ENCODE measurements at places on chromosomes 1 and 21.

DNA sequence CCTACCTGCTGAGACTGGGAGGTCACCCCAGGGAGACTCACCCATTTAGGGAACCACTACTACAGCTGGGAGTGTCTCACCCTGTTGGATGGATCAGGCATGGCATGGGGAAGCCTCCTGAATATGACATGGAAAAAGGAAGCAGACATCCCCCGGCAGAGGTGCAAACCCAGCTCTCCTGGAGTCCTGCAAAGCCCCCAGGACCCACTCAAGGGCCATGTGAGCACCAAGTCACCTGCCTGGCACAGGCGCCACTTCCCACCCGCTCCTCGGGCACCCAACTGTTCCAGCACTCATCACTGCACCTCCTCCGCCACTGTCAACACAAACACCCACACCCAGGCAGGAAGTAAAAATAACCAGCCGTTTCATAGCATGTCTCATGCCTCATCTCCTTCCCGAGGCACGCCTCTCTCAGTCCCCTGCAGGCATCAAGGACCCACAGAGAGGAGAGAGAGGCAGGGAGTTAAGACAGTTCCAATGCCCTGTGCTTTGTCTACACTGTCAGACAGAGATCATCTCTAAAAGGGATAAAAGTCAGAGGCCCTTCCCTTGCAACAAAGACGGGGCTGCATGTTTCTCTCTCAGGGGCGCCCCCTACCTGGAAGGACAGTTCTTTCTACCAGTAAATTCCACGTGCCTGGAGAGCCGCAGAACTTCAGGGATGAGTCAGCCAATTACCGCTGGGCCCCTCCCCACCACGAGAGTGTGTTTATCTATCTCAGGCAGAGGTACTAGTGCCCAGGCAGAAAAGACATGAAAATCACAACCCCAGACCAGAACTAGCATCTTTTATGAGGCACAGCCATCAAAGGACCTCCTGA, 150.1 kb upstream of the SOD1 start:
- DNase-seq = peak; percentile 14

- no peak for DNase-seq
These were observed 13.5 kb downstream of the EGLN1 start for GRCh38 chr1:231408528-231409094.

- DNase-seq = no peak
These were observed 12.3 kb upstream of the ZSCAN20 start for GRCh38 chr1:33460144-33460543.

- DNase-seq = peak; percentile 63
These were observed 11.5 kb downstream of the ADAMTSL4 start for GRCh38 chr1:150560576-150561253.

GRCh38 chr1:118186026-118186425, 998 bp upstream of the SPAG17 start:
- no peak for DNase-seq

GRCh38 chr1:241715435-241715834, 63.4 kb downstream of the WDR64 start:
- no peak for DNase-seq

- DNase-seq = no peak
These were observed 18.0 kb upstream of the PTAFR start for GRCh38 chr1:28194326-28195035.

- no peak for DNase-seq
These were observed 162.7 kb downstream of the PIGK start for GRCh38 chr1:77056525-77056924.

- no peak for DNase-seq
These were observed 29.5 kb downstream of the CD247 start for GRCh38 chr1:167488786-167489185.

- no peak for DNase-seq
These were observed 8.0 kb downstream of the SDHB start for GRCh38 chr1:17045634-17046333.

DNA sequence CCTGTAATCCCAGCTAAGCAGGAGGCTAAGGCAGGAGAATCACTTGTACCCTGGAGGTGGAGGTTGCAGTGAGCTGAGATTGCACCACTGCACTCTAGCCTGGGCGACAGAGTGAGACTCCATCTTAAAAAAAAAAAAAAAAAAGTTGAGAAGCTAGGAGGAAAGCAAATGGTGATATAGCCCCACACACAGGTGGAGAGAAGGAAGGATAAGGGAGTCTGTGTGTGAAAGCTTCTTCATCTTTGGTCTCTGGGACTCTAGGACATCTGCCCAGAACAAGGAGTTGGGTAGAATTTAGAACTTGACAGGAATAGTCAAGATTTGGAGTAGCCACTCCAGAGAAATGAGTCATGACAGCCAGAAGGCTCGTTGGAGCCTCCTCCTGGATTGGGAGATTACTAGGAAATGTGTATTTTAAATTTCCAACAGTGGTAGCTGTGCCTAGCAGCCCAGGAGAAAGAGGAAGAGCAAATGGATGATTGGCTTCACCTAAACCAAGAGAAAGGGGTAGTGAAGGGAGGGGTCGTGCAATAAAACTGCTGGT, 19.9 kb downstream of the NPL start:
- no peak for DNase-seq

GRCh38 chr1:67142931-67143330, 8.2 kb upstream of the C1orf141 start:
- DNase-seq = peak; percentile 63

GRCh38 chr1:240031009-240031408, 60.7 kb upstream of the FMN2 start:
- DNase-seq = no peak

DNA sequence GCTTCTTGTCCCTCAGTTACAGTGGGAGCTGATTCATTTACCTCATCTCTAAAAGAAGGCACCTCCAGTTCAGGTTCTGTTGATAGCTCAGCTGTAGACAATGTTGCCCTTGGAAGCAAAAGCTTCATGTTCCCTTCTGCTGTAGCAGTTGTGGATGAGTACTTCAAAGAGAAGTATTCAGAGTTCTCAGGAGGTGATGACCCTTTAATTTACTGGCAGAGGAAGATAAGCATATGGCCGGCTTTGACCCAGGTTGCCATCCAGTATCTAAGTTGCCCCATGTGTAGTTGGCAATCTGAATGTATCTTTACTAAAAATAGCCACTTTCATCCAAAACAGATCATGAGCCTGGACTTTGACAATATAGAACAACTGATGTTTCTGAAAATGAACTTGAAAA, 4.5 kb downstream of the ZBED6 start:
- DNase-seq = no peak

DNA sequence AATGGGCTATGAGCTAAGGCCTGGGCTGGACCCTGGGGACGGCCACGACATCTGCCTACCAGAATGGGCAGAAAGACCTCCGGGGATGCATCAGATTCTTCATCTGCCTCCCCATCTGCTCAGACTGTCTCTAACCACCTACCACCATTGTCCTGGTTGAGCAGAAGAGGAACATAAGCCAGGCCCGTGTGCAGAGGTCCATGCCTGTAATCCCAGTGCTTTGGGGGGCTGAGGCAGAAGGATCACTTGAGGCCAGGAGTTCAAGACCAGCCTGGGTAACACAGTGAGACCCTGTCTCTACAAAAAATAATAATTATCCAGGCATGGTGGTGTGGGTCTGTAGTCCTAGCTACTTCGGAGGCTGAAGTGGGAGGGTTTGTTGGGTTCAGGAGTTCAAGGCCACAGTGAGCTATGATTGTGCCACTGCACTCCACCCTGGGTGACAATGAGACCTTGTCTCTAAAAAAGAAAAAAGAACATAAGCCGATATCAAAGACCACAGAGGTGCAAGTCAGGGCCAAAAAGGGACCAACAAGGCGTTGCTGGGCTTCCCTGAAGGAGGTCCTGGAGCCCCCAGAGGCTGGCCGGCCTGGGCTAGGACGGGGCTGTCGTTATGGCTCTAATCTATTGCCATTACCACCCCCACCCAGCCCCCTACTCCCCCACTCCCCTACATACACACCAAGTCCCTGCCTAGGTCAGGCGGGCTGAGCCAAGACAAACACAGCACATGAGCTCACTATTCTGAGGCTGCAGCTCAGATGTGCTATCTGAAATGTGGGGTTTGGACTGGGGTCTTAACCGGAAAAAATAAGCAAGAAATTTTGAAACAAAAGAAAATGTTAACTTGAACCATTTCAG, 239.2 kb upstream of the RAB4A start:
- no peak for DNase-seq

DNA sequence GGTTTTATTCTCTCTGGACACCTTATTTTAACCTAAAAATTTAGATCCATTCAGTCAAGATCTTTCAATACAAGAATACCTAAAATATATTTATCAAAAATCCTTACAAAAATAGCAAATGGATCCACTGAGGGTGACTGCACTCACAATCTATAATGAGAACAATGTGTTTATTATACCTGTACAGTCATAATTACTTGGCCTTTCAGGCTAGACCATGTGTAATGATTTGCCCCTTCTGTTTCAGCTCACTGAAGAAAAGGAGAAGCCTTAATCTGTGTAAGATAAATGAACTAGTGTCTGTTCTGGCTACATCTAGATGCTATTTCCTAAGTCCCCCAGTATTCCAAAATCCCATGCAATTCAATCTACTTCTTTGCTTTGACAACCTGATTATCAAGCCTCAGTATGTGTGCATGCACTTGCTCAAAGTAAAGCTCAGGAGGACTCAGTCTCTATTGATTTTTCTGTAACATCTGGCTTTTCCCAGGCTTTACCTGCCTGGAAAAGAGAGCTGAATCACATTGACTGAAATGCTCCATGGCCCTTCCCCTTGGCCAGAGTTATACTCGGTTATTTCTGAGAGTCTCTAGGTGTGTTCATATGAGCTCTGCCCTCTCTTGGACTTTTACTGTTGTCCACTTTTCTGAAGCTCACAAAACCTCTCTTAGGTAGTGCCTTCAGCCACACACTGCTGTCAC, 27.6 kb downstream of the CRP start:
- DNase-seq = no peak

DNA sequence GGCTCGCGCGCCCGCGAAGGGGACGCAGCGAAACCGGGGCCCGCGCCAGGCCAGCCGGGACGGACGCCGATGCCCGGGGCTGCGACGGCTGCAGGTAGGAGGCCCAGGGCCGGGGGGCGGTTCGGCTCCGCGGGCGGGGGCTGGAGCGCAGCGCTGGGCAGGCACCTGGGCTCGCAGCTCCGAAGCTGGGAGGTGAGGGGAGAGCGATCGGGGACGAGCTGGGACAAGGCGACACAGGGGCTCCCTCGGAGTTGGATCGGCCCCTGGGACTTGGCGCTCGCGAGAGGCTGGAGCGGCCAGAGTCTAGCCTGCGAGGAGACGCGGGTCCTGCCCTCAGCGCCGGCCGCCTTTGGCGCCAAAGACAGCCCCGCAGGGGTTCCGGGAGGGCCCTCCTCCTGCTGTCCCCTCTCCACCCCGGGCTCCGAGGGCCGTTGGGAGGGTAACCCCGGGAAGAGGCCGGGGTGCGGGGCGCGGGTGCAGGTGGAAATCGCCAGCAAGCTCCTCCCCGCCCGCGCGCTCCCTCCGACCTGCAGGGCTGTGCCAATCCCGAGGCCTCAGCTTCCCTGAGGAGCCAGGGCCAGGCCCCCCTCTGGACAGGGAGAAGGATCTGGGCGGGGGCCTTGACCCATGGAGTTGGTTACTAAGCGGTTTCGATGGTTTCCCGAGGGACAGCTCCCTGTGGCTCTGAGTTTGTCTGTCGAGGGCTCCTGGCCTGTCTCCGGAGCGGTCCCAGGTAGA, 401 bp downstream of the TP73 start:
- no peak for DNase-seq

DNA sequence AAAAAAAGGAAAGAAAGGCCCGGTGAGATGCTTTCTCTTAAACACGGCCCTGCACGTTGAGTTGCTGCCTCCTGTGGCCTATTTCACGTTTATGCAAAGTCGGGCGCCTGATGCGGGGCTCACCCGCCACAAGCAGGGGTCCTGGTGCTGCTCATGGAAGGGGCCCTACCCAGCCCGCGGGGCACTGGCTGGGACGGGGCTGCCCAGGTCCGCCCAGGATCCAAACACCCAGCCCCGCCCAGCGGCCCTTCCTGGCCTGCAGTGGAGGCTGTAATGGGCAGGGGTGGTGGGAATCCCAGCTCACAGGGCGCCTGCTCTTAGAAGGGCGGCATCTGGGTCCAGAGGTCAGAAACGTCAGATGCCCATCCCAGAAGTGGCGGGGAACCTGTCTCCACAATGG, 1.6 kb downstream of the COL6A2 start:
- DNase-seq = no peak

DNA sequence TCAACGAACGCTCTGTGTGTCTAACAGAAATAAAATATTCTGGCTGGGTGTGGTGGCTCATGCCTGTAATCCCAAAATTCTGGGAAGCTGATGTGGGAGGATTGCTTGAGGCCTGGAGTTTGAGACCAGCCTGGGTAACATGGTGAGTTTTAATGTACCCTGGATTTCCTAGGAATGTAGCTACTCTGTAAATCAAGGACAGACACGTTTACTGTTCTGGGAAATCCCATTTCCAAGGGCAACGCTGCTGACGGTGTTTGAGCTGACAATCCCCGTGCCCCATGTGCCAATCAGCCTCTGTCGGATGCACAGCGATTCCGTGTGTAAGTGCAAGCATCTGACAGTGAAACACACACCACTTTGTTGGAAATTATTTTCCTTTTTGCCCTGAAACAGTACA, 8.0 kb downstream of the CORT start:
- no peak for DNase-seq
